ENCODE measurements at places on chromosomes 11 and 22.

- DNase-seq, result no peak
These were observed 7.4 kb downstream of the CLNS1A start for GRCh38 chr11:77630157-77630710.

- no peak for DNase-seq
These were observed 712 bp upstream of the SLC2A11 start for GRCh38 chr22:23856721-23857605.

DNA sequence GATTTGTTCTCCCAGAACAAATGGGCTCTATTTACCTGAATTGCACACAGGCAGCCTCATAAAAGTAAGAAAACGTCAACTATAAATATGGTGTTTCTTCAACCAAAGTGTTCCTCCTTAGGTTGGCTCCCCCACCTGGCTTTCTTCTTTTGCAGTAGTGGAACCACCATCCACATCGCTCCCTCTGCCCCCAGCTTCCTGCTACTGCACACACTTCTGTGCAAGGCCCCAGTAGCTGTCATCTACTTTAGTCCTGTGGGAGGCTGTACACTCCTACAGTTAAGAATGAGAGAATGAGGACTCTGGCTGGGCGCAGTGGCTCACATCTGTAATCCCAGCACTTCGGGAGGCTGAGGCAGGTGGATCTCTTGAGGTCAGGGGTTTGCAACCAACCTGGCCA lies 89.5 kb downstream of the BMAL1 start:
- DNase-seq, result no peak

DNA sequence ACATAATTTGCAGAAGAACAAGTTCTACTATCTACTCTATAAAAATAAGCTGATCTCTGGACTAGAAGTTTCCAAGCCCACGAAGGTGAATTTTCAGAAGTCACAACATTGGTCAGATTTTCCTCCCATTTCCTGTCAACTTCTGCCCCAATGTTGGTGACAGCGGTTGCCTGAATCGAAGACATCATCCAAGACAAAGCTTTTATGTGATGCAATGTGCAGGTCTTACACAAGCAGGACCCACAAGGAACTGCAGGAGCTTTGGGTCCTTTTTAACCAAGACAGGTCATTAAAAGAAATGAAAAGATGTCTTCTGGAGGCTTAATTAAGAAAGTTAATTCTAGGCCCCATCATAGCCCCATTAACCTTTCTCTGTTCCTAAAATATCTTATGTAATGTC lies 125.6 kb upstream of the BLID start:
- DNase-seq, result no peak

DNA sequence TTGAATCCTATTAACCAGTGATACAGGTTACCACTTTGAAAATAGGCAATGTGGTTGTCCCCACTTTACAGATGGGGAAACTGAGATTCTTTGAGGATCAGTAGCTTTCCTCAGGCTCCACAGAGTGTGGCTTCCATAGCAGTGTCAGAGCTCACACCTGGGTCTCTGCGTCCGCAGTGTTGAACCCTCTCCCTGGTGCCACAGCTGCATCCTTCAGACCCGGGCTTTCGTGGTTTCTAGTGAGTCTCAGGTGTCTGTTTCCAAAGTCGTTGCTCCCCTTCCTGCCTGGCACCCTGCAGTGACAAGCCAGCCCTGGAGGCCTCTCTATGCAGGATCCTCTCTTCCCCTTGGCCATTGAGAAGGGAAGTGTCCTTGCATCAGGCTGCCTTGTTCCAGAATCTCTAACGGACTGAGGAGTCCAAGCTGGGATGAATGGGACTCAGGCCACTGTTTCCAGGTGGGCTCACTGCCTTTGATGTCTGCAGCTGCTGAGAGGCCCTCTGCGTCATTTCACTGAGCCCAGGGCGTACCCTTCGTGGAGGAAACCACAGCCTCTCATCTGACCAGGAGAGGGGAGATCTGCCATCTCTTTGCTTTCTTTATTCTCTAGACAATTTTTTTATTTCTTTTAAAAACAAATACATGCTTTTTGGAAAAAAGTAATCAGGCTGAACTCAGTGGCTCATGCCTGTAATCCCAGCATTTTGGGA lies 48.4 kb upstream of the MICAL2 start:
- no peak for DNase-seq

- no peak for DNase-seq
These were observed 318.4 kb downstream of the AASDHPPT start for GRCh38 chr11:106395716-106396349.

DNA sequence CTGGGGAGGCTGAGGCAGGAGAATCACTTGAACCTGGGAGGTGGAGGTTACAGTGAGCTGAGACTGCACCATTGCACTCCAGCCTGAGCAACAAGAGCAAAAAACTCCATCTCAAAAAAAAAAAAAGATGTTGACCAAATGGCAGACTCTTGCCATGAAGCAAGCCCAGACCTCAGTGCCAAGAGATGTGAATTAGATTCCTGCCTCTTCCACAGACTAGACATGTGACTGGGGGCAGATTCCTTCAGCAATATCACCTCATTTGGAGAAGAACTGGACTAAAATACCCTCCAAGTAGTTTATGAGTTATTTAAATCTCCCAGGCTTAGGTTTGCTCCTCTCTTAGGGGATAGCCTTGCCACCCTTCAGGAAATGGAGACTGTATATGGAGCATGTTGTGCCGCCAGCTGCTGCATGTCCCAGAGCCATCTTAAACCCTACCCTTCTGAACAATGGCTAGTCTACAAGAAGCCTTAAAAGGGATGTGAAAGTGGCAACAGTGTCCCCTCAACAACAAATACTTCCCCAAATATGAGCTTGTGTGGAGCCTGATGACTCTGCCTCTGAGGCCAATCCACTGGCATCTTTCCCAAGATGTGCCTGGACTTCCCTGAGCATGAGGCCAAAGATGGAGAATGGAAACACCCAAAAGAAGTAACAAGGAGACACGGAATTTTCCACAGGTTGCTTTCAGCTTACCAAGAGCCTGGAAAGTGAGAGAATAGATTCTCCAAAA lies 763 bp upstream of the MS4A7 start:
- no peak for DNase-seq

DNA sequence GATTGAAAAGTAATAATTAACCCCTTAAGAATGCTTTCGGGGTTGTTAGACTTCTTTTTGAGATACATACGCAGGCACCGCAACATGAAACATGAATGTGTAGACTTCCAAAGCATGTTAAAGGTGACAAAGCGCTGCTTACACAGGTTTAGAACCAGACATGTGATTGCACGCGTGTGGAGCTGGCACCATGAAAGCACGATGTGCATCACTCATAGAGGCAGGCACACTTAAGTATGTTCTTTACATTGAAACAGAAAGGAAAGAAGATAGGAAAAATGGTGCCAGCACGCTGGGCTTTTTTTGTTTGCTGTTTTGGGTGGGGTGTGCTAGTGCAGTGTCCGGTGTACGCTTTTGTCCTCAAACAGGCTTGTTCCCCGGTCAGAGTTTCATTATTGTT lies 83.6 kb upstream of the PPARA start:
- DNase-seq, result no peak

- DNase-seq, result no peak
These were observed 46.4 kb downstream of the ME3 start for GRCh38 chr11:86625981-86626380.

GRCh38 chr22:22103078-22103875 lies 120.7 kb upstream of the TOP3B start:
- DNase-seq, result no peak

GRCh38 chr11:44047931-44048431 lies at the start of gene ACCSL:
Gene ACCSL (plus strand): TSS chr11:44047981. CDS start chr11:44048037, 56 bp downstream.
- no peak for DNase-seq

DNA sequence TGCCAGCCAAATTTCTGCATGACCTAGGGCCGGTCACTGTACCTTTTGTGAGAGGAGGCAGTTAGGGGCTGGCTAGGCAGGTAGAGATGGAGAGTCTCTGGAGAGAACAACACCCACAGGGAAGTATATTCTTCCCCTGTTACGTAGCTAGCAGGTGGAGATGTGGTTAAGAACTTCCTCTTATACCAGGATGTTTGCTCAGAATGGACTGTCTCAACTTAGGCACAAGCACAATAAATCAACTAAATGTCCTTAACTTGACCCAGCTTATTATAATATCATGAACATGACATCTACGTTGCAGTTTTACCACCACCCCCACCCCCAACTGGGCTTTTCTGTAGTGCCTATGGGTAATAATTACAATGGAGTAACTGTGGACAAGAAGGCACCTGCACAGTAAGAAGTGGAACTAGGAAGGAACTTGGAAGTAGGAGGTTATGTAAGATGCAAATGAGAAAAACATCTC lies 60.7 kb upstream of the MPEG1 start:
- no peak for DNase-seq

- DNase-seq, result no peak
These were observed 45.4 kb downstream of the YAP1 start for GRCh38 chr11:102155676-102156075.

GRCh38 chr11:119673759-119674336 lies 55.2 kb downstream of the NECTIN1 start:
- no peak for DNase-seq

- DNase-seq, result no peak
These were observed 131.2 kb upstream of the PARVA start for GRCh38 chr11:12246147-12246546.

- peak; percentile 69 for DNase-seq
These were observed 43.1 kb upstream of the PPARA start for GRCh38 chr22:46107089-46107664.

- DNase-seq, result peak; percentile 2
These were observed at the start of gene CDKN1C for GRCh38 chr11:2885678-2886081. Gene CDKN1C (minus strand): TSS chr11:2885775. CDS start chr11:2885456, 319 bp downstream.

DNA sequence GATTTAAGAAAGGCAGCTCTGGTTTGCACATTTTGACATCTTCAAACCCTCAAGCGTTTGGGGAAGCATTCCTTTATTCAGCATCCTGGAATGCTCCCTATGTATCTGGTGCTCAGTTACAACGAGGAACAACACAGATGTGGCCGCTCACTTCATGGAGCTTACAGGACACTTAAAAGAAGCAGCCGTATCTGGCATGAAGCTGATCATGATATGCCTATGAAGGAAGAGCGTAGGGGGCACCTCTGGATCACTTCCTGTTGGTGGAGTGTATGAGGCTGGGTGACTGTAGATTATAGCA lies 72.3 kb upstream of the TP53I11 start:
- no peak for DNase-seq

- no peak for DNase-seq
These were observed 22.0 kb downstream of the MMP20 start for GRCh38 chr11:102603091-102603490.

DNA sequence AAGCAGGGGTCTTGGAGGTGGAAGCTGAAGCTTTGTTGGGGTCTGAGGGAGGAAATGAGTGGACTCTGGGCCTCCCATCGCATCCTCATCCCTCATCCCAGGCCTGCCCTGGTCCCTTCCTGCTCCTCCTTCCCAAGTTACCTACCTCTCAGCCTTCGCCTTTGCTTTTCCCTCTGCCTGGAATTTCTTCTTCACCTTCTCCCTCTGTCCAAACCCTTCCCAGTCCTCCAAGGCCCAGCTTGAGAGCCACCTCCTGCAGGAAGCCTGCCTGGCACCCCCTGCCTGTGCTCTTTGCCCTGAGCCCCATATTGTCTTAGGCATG lies 2.1 kb upstream of the NUDT8 start:
- DNase-seq, result no peak
